GM03348 (cell line): ENCODE measurements at places on chromosomes 2 and 18.
A peak's percentile ranks its signal among the peaks of the same experiment; 100 is the strongest.

DNA sequence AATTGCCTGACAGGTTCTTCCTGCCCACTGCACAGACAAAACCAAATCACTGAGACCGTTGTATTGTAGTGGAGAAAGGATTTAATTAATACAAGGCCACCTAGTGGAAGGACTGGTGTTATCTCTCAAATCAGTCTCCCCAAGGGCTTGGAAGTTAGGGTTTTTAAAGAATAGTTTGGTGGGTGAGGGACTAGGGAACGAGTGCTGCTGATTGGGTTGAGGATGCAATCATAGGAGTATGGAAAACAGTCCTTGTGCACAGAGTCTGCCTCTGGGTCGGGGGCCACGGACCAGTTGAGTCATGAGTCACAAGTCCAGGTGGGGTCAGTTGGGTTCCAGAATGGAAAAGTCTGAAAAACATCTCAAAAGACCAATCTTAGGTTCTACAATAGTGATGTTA is 89.1 kb downstream of the B3GNT2 start:
- no peak for DNase-seq

- DNase-seq = no peak
Observed at GRCh38 chr2:69205076-69205475, 182.0 kb downstream of the GFPT1 start.

- no peak for DNase-seq
Observed at GRCh38 chr2:151691631-151692030, 42.6 kb downstream of the NEB start.

- DNase-seq = no peak
Observed at GRCh38 chr2:43125090-43125998, 101.1 kb downstream of the ZFP36L2 start.

DNA sequence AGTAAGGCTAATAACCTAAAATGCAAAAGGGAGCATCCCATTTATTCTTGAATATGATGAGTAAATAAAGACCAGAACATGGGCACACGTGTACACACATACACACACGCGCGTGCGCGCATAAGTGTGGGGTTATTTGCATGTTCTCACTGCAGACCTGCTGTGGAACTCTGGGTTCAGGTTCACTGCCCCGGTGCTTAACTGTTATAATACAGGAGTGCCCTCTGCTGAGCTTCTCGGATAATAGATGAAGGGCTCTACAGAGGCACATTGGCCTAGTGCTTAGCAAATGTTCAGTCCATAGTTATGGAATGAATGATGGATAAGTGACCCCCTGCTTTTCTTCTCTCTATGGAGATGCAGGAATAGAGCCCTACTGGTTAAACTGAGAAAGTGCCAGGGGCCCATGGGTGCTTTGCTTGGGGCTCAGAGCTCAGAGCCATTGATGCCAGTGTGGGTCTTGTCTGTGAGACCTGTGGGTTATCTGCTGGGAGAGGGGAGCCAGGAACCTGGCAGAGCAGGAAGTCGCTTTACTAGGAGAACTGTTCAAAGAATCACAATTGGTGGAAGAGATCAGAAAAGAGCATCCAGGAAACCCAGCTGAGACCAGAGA is 3.6 kb upstream of the ARL4C start:
- peak; percentile 66 for DNase-seq

- no peak for DNase-seq
Observed at GRCh38 chr2:88144914-88145497, 17.1 kb upstream of the FABP1 start.

DNA sequence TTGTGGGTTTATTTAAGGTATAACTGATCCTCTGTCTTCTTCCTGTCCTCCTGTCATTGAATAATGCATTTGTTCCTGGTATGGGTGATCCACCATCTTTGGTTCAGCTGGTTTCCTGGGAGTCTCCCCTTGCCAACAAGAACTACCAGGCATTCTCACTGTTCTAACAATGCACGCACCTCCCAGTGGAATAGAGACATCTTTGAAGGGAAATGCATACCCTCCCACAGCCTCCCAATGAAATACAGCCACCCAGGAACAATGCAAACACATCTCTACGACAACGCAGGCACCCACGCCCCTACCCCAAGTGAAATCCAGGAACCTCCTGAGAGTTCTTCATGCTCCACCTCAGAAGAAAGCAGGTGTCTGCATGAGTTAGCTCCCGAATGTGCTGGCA is 318.0 kb downstream of the SOX11 start:
- no peak for DNase-seq

GRCh38 chr2:26561376-26561775 is 79.8 kb downstream of the CIB4 start:
- DNase-seq = no peak

GRCh38 chr2:159476329-159476728 is 140.0 kb downstream of the BAZ2B start:
- peak; percentile 20 for DNase-seq

- DNase-seq = peak; percentile 5
Observed at GRCh38 chr2:180478883-180479282, 471.8 kb upstream of the CWC22 start.

- DNase-seq = peak; percentile 44
Observed at GRCh38 chr2:133414486-133415209, 153.6 kb downstream of the NCKAP5 start.

GRCh38 chr18:78974115-78974761 is 5.4 kb upstream of the SALL3 start:
- DNase-seq = no peak

- no peak for DNase-seq
Observed at GRCh38 chr18:80190311-80190710, 57.0 kb downstream of the PARD6G start.

DNA sequence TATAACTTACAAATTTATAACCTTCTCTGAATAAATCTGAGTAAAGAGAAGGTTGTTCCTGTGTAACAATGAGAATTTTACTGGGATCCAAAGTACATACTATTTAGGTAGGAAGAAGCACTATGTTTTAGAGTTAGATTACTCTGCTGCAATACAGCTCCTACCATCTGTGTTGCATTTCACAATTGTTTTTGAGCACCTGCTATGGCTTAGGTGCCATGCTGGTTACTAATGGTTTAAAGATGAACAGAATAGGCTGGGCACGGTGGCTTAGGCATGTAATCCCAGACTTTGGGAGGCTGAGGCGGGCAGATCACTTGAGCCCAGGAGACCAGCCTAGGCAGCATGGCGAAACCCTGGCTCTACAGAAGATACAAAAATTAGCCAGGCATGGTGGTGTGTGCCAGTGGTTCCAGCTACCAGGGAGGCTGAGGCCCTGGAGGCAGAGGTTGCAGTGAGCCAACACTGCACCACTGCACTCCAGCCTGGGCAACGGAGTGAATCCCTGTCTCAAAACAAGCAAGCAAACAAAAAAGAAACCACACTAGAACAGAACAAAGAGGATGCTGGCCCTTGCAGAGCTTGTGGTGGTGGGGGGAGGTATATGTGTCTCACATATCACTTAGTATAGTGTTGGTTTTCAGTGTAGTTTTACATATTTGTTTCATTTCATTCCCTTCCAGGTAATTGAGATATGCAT is 56.7 kb downstream of the SPTBN1 start:
- no peak for DNase-seq

- peak; percentile 8 for DNase-seq
Observed at GRCh38 chr2:182432051-182432450, 5.2 kb upstream of the PDE1A start.

GRCh38 chr2:157367704-157368103 is 42.1 kb upstream of the ERMN start:
- no peak for DNase-seq

DNA sequence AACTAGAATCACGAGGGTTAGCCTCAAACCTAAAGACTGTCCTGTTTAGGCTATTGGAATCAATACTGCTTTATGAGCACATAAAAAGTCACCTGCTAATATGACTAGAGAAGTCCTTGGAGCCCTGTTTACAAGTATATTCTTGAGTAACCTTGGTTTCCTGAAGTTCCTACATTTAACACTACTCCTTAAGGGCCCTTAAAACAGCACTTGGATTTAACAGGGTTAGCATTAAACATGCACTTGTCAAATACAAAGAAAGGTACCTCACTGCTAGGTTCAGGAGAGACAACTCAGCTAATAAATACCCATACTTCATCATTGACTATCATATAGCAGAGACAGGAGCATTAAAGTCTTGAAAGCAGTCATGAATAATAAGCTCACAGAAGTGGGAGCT is 96.7 kb downstream of the SLC5A7 start:
- no peak for DNase-seq

GRCh38 chr2:208413931-208414330 is 7.3 kb downstream of the PTH2R start:
- no peak for DNase-seq

DNA sequence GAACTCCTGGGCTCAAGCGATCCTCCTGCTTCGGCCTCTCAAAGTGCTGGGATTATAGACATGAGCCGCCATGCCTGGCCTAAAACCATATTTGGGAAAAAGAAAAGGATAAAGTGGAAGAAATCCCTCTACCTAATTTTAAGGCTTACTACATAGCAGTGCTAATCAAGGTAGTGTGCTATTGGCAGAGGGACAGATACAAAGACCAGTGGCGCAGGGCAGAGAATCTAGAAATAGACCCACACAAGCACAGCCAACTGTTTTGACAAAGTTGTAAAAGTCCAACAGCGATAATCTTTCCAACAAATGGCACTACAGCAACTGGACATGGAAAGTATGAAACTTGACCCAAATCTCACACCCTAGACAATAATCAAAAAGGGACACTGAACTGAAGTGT is 138.4 kb downstream of the TFCP2L1 start:
- no peak for DNase-seq

GRCh38 chr2:236684504-236685256 is 115.1 kb downstream of the ACKR3 start:
- no peak for DNase-seq
